ENCODE measurements at places on chromosomes 1 and 21.
A peak's percentile ranks its signal among the peaks of the same experiment; 100 is the strongest.

- DNase-seq, result no peak
These were observed 982 bp downstream of the SLC9A1 start for GRCh38 chr1:27153927-27154358.

DNA sequence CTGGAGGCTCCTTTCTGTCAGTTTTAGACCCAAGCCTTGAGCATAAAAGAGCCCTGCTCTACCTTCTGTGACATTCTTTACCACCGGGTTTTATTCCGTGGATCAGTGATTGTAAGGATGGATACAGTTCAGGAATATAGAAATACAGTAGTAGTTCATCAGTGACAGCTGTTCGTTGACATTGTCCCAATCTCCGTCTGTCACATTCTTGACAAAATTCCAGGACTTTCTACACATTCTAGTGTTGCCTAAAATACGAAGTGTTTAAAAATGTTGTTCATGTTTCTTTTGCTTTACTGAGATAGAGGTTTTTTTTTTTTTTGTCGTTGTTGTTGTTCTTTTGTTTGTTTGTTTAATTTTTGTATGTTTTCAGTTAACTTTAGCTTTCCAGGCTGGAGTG lies 29.9 kb downstream of the MAP10 start:
- no peak for DNase-seq

GRCh38 chr1:48245106-48245505 lies 22.6 kb downstream of the SLC5A9 start:
- no peak for DNase-seq

GRCh38 chr1:91744953-91745639 lies 140.9 kb downstream of the TGFBR3 start:
- no peak for DNase-seq

DNA sequence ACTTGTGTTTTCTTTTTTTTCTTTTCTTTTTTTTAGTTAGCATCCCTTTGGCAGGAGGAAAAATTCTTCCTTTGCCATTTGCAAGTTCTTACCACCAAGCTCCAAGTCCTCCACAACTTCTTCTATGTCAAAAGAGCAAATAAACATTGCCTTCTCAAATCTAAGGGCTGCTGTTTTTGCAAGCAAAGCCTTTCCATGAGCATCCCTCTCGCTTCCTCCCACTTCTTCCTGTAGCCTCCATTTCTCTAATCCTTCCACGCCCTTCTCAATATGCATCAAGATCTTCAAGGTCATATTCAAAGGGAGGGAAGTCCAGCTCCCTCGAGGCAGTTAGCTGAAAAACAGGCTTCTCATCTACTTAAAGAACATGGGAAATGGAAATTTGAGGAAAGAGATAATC lies 147.1 kb downstream of the ADSS2 start:
- DNase-seq, result no peak

DNA sequence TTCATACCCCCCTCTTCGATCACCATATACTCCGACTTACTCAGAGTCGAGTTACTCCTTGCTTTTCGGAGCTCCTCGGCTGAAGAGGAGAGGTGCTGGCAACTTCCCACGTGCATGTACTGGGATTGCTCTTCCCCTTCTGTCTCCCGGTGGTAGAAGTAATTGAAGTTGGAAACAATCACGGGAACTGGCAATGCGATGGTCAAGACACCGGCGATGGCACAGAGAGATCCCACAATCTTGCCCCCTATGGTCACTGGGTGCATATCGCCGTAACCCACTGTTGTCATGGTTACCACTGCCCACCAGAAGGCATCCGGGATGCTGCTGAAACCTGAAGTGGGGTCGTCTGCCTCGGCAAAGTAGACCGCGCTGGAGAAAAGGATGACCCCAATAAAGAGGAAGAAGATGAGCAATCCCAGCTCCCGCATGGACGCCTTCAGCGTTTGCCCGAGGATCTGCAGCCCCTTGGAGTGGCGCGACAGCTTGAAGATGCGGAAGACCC lies 1.5 kb downstream of the KCNA3 start:
- no peak for DNase-seq

DNA sequence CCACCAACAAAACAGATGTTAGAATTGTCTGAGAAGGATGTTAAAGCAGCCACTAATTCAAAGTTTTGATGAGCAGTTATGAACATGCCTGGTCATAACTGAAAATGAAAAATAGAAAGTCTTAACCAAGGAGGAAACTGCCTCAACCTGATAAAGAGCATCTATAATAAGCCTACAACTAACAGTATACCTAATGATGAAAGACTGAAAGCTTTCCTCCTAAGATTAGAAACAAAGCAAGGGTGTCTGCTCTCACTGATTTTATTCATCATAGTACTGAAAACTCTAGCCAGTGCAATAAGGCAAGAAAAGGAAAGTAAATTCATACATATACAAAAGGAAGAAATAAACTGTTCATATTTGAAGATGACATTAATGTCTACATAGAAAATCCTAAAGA lies 82.0 kb downstream of the KCNK1 start:
- DNase-seq, result no peak

DNA sequence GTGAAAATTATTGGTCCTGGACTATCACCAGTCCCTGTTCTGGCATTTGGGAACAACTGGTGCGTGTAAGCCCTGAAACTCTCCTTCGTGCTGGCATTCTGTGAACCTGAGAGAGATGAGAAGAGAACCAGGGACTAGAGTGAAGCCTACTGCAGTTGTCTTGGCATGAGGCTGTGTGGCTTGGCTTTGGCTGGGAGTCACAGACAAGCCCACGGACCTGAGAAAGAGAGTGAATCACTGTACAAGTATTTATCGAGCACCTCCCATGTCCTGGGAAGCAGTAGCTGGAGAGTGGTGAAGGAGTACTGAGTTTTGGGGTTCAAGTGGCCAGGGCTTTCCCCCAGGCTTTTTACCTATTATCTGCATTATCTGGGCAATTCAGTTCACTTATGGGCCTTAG lies 63.3 kb downstream of the FGGY start:
- DNase-seq, result peak; percentile 55

GRCh38 chr1:115980998-115981993 lies 5.0 kb downstream of the SLC22A15 start:
- peak; percentile 20 for DNase-seq

DNA sequence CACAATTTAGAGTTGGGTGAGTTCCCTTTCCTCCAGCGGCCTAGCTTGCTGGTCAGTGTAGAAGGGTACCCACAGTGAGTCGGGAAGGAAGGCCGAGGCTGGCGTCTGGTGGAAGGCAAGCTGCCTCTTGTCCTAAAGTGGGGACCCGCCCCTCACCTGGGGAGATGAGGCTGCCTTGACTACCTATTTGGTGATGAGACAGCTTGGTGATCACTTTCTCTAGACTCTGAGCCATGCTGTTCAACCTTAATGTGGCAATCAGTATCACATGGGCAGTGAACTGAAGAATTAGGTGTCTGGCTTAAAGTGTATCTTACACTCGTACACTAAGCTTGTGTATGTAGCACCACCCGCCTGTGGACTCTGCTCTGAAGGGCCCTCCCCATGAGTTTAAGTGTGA lies 100.7 kb downstream of the COLGALT2 start:
- DNase-seq, result no peak
